Stimulated activated CD4-positive, alpha-beta T cell treated with anti-CD3 and anti-CD28 coated beads, TNF-alpha, amount 100 ng/mL, for 4 hours (primary cell): ENCODE measurements at places on chromosomes 3 and 15.

GRCh38 chr15:65962187-65962586 is 92.9 kb downstream of the RAB11A start:
- DNase-seq = no peak

DNA sequence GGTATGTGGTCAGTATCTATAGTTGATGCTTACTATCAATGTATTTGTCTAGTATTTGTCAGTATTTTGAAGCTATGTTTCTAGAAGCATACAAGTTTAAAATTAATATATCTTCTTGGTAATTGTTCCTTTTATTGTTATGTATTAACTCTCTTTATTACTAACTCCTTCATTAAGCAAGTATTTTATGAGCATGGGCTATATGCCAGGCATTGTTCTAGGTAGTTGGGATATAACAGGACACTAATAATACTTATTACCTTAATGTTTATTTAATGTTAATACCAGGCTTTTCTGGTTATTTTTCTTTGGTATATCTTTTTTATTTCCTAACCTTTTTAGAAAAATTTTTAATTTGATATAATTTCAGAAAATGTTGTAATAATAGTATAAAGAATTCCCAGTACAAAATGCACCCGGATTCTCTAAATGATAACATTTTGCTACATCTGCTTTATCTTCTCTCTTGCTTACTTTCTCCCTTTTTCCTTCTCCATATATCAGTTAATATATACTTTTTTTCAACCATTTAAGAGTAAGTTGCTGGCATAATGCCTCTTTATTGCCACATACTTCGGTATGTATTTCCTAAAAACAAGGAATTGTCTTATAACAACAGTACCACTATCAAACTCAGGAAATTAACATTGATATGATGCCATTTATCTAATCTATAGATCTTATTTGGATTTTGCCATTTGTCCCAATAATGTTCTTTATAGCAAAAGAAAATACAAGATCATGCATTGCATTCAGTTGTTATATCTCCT is 30.9 kb downstream of the LRRC49 start:
- DNase-seq = no peak

- DNase-seq = no peak
Measured at GRCh38 chr15:76391309-76391708, 54.7 kb downstream of the ISL2 start.

DNA sequence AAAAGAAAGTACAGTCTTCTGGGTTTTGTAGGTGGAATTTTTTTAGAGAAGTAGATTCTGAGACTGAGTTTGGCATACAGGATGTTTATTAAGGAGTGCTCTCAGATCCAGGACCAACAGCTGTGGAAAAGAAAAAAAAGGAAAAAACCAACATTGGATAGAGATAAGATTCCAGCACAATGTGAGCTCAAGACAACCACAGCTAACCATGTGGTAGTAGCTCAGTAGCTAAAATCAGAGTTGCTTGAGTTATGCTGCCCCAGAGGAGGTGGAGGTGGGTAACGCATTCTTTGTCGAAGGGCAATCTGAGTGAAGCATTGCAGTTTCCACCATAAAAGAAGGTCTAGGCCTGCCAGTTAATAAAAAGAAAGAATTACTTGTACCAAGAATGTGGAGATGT is 904.3 kb downstream of the NSUN3 start:
- no peak for DNase-seq

- DNase-seq = no peak
Measured at GRCh38 chr15:100537331-100537730, 8.6 kb upstream of the CERS3 start.

DNA sequence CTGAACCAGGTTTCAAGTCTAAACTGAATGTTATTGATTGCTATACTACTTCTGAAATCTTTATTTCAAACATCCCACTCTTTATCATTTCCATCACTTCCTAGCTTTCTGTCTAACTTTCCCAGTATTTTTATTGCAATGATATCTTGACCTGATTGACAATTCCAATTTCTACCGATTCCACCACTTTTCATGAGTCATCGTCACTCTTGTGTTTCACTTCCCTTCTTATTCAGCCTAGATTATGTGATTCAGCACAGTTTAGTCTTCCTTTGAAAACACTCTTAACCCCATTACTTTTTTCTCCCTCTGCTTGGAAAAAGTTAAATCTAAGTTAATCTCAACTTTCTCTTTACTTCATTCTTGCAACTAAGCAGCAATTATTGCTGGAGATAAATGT is 62.6 kb downstream of the SLC7A14 start:
- no peak for DNase-seq

- no peak for DNase-seq
Measured at GRCh38 chr3:66253790-66254620, 33.2 kb downstream of the SLC25A26 start.

DNA sequence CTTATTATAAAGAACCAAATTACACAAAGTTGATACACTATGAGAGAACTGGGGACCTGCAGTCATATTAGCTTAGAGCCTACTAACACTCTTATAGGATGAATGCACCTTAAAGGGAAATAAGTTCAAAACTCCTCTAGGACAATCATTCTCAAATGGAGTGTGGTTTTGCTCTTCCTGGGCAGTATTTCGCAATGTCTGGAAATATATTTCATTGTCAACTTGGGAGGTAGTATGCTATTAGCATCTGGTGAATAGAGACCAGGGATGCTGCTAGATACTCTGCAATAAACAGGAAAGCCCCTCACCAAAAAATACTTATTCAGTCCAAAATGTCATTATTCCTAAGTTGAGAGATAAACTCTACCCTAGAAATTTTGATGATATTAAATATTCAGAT is 451.4 kb upstream of the ARPP21 start:
- no peak for DNase-seq

- no peak for DNase-seq
Measured at GRCh38 chr3:71413572-71413971, 170.0 kb downstream of the FOXP1 start.

DNA sequence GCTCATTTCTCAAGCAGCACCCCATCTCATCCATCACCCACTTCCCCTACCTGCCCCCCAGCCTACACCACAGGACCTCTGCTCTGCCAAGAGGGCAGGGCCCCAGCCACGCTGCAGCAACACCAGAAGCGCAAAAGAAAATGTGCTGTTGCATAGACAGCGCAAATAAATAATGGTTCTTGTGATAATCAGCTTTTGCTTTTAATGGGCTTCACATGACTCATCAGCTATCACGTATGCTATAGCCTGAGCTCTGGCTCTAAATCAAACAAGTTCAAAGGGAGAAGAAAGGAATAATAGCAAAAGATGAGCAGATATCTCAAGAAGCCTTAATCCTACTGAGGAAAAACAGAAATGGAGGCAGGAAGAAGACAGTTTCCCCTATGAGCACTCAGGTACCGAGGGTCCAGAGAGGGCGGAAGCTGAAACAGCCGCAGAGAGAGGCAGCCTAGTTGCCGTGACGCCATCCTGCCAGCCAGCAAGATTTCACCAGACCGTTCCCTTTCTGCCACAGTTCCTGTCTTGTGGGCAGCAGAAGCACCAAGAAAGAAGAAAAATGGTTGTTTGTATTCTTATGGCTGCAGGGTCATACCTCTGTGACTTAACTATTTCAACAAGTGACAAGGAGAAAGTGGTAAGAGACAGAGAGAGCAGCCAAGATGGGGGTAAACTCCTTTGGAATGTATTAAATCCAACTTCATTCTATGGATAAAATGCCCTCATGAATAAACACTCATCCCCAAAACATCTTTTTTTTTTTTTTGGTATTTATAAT is 22.0 kb downstream of the RAB27A start:
- no peak for DNase-seq

DNA sequence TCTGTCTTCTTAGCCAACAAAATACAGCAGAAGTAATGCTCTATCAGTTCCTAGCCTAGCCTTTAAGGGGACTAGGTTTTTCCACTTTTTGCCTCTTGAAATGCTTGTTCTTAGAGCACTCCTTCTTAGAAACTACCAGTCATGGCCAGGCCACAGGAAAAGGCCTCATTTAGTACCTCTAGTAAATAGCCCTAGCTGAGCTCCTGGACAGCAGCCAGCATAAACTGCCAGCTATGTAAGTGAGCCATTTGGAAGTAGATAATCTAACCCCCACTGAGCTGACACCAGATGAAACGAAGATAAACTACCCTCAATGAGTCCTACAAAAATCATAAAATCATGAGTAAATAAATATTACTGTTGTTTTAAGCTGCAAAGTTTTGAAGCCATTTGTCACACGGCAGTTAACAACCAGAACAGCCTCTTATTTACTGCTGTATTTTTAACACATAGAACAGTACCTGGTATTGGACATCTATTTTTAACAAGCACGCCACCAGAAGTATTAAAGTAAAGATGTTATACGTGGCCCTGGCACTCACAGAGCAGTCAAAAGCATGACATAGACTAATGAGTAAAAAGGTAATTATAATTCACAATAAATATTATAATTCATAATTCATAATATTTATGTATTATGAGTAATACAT is 12.0 kb downstream of the TBC1D5 start:
- no peak for DNase-seq

DNA sequence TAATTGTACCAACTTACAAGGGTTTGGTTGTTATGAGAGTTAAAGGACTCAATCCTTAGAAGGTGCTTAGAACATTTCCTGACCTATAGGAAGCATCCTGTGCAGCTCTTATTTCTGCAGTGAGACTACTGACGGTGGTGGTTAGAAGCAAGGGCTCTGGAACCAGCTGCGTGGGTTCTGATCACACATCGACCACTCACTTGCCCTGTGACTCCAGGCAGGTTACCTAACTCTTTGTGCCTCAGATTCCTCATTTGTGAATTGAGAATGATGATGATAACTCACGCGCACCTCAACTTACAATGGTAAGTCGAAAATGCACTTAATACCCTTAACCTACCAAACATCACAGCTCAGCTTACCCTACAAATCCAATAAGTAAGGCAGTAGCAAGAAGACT is 80.7 kb upstream of the SPATA12 start:
- no peak for DNase-seq

DNA sequence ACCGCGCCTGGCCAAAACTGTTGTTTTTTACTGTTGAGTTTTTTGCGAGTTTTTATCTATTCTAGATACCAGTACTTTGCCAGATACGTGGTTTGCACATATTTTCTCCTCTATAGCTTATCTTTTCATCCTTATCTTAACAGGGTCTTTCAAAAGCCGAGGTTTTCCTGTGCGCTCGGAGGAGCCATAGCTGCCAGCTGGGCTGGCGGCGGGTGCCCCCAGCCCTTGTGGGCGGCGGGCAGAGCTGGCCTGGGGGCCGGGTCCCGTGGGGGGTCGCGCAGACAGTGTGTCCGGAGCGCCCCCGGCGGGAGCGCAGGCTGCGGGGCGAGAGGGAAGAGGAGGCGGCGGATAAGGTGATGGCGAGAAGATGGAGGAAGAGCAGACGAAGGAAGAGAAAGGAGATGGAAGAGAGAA is 11.1 kb upstream of the EIF4A2 start:
- DNase-seq = no peak

DNA sequence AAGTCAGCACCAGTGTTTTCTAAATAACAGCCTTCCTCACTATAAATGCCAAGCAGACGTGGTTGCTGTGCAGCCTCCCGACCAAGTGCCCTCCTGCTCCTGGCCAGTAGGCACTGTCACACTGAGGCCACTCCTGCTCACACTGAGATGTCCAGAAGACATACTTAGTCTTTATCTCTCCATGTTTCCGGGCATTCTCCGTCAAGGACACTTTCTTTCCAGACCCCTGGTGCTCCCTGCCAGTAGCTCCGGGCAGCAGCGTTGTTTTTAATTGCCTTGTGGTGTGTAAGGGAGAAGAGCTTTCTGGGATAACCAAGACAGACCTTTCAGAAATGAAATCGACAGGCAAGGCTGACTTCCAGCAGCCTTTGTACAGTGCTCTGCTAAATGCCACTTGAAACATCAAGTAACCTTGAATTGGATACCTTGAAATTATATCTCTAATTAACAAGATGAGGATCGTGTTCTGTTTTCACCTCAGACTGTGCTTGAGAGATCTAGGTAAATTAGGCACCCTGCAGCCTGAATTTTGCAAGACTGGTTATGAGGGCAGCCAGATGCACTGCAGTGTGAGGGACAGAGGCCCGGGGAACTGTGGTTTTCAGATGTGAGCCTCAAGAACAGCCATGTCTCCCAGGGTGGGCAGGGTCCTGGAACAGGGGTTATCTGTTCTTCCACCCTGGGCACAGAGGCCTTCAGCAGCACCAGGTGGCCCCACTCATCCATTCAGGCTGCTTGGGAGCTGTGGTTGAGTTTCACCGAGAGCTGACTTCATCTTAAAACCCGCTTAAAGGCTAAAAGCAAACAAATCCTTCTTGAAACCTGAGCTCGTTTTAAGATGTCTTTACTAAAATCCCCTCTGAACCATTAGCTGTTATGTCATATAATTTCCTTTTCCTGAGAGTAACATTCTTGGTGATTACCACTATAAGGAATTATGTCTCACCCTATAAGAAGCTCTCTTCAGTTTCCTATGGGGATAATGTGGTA is 105.5 kb upstream of the IL12A start:
- no peak for DNase-seq

DNA sequence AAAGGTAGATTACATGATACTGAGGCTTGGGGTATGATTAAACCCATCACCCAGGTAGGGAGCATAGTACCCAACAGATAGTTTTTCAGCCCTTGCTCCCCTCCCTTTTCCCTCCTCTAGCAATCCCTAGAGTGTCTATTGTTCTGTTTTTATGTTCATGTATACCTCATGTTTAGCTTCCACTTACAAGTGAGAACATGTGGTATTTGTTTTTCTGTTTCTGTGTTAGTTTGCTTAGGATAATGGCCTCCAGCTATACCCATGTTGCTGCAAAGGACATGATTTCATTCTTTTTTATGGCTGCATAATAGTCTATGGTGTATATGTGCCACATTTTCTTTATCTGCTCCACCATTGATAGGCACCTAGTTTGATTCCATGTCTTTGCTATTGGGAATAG is 82.7 kb downstream of the MYLK start:
- DNase-seq = no peak

DNA sequence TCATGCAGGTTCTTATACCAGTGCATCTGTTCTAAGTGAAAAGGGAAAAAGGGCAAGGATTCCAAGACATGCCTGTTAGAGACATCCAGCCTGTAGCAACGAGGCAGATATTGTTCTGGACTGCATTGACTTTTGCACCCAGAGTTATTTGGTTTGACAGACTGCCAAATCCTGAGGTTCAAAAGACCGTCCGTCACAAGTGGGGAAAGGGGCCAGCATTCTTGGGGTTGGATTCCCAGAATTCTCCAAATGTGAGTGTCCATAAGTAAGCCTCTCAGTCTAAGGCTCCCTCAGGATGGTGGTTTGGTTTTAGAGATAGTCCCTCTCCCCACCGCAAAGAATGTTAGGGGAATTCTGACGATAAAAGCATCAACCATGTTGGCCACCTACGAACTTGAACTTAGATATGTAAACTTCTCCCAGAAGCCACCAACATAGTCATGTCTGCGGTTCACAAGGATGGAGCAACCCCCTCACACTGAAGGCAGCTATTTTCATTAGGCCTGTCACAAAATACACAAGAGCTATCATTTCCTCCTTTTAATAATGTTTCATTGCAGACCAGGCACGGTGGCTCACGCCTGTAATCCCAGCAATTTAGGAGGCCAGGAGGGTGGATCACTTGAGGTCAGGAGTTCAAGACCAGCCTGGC is 13.6 kb upstream of the LACTB start:
- DNase-seq = no peak

GRCh38 chr3:155233213-155233612 is 60.3 kb downstream of the STRIT1 start:
- DNase-seq = no peak

GRCh38 chr3:183275418-183275817 is 22.4 kb downstream of the B3GNT5 start:
- no peak for DNase-seq
